Ureter (tissue), 1 donor: ENCODE measurements at places on chromosomes 3 and 15. TPM values are rescaled to one million over a fixed set of nuclear protein-coding genes. Genes with fewer than 3 reads are reported as not detected.

DNA sequence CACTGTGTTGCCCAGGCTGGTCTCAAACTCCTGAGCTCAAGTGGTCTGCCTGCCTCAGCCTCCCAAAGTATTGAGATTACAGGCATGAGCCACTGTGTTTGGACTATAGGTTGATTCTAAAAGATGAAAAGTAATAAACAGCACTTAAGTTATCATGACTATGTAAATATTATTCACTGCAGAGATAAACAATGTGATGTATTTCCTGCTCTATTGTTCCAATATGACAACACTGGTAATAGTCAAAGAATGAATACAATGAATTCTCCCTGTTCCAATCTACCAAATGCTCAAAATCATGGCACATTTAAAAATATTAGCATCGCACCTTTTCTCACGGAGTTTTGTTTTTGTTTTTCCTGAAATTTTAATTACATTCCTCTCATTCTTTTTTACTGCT lies 36.8 kb upstream of the TBL1XR1 start:
- DNase-seq = no peak

- no peak for DNase-seq
These were observed 76.1 kb downstream of the LINGO1 start for GRCh38 chr15:77556622-77557021.

DNA sequence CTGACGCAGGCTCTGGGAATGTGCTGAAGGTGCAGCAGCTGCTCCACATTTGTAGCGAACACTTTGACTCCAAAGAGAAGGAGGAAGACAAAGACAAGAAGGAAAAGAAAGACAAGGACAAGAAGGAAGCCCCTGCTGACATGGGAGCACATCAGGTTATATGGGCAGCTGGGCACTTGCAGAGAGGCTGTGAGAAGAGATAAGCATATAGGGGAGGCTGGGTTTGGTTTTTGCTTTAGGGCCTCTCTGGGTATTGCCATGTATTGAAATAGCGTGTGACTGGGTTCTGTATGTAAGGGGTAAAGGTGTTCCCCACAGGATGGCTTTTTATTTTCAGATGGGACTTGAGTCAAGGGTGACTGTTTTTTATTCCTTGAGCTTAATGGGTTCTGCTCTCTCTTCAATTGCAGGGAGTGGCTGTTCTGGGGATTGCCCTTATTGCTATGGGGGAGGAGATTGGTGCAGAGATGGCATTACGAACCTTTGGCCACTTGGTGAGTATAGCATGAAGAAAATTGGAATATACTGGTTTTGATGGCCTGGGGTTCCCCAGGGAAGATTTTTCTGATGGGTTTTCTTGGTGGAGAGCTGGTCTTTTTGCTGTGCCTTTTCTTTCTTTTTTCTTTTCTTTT lies 7.4 kb downstream of the PSMD2 start:
- DNase-seq = no peak

DNA sequence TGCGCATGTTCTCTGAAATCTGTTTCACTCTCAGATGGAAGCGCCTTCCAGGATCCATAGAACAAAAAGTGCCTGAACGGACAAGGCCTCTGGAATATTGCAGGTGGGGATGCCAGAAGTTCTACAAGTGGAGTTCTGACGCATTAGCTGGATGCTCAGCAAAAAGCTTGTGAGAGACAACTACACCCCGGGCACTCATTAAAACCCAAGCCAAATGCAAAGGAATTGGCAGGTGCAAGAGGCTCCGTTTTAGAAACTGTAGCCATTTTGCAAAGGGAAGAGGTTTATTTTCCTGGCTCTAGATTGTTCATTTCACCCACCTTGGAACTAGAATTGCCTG lies 35.2 kb upstream of the SLC24A5 start:
- no peak for DNase-seq

The GPR87 gene
- total RNA-seq = 13.5 TPM
